Stimulated activated CD4-positive, alpha-beta T cell treated with anti-CD3 and anti-CD28 coated beads, Interleukin-1b, Interleukin-23, amount 100 ng/mL, for 4 hours (primary cell): ENCODE measurements at places on chromosomes 3 and 15.

- no peak for DNase-seq
Observed at GRCh38 chr3:45056608-45057301, 30.7 kb downstream of the CLEC3B start.

GRCh38 chr3:138434875-138435772 is 708 bp downstream of the ESYT3 start:
- DNase-seq = no peak

- DNase-seq = no peak
Observed at GRCh38 chr3:192130534-192131132, 596.7 kb downstream of the FGF12 start.

GRCh38 chr3:155554777-155555451 is 190.0 kb downstream of the PLCH1 start:
- no peak for DNase-seq

DNA sequence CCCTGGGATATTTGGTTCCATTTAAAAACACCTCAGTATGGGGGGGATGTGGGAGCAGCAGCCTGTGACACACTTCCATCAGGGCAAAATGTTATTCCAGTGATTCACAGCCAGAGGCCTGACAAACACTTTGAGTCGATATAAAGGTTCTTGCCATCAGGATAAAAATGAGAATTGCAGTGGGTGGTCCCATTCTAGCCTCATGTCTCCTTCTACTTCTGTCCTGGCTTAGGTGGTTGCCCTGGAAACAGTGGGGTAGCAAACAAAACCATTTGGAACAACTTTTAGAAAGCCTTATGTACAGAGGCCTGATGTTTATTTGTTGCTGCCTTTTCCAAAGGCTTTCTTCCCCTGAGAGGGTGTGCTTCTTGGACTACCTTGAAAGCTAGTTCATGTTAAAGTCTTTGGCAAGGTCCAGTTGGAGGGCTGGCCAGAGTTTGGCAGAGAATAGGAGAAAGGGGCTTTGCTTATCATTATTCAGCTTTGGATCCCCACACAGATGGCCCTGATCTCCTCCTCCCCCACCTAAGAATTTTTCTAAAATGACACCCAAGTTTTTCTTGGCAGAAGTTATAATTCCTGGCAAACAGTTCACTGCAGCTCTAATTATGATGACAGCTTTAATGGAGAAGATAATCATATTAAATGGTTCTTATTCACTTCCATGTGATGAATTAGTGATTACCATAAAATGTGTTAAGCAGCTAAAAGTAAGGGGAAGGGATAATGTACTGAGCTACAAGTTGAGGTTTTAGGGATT is 84.2 kb upstream of the ZNF280D start:
- no peak for DNase-seq

- DNase-seq = no peak
Observed at GRCh38 chr3:180078592-180078991, 41.9 kb upstream of the PEX5L start.

DNA sequence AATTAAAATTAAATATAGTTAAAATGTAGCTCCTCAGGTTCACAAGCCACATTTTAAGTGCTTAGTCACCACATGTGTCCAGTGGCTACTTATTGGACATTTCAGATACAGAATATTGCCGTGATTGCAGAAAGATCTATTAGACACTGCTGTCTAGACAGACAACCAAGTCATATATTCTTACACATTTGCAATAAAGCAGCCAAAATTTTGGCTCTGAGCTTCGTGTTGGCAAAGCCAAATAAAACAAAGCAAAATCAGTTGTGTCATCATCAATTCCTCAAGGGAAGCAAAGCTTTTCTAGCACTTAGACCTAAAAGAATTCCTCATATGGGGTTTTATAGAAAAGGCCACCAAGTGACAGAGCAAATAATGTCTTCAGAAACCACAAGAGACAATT is 193.1 kb upstream of the LPP start:
- DNase-seq = no peak

DNA sequence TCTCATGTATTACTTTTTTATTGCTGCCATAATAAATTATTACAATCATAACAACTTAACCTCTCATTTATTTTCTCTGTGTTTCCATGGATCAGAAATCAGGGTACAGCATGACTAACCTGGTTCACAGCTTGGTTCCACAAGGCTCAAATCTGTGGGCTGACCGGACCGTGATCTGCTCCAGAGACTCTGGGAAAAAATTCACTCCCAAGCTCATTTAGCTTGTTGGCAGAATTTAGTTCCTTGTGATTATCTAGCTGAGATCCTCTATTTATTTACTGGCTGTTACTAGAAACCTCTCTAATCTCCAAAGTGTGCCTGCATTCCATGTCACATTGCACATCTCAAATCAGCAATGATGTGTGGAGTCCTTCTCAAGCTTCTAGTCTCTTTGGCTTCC is 386.6 kb downstream of the DIPK2A start:
- no peak for DNase-seq

- DNase-seq = no peak
Observed at GRCh38 chr3:113625834-113626233, 70.6 kb downstream of the USF3 start.

DNA sequence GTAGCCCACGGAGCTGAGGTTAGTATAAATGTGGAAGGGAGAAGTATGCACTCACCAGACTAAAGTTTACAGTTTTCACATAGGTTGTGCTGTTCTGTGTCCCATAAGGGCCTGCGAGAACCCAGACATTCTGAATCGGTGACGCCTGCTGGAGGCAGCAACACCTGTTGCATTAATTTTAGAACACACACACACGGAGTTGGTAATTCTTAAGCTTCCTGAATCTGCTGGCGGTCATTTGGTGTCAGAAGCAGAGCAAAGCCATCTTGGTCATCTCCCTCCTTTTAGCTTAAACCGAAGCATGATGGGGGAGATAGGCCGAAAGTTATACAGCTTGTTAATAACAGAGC is 41.1 kb upstream of the AP3B2 start:
- DNase-seq = no peak

DNA sequence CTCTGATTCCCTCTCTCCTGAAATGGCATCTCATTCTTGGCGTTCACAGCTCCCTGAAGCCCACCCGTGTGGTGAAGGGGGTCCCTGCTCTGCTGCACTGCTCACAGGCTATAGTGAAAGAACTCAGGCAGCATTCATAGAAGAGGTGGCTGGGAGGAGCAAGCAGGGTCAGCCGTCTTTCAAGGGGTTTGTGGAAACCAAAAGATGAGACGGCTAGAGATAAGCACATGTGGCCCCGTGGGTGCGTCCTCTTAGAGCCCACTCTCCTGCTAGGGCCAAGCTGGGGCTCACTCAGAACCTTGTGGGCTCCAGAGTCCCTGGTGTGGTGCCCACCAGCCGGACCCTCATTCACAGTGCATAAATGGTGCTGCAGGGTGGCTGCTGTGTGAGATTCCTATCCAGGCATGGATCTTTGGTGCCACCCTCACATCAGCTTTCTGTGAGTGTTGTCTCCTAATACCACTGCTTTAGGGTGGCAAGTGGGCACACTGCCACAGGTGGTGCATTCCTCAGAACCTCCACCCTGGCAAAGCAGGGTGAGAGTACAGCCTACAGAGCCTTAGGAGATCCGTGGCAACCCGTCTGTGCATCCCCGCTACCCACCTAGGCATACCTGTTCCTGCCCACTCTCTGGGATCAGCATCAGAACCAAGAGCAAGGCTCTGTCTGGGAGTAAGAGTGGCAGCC is 11.2 kb upstream of the SEMA4B start:
- DNase-seq = no peak
